Mesenteric fat pad (tissue), 1 donor: ENCODE measurements at places on chromosomes 16 and 17. TPM values are rescaled to one million over a fixed set of nuclear protein-coding genes. Genes with fewer than 3 reads are reported as not detected.

- no peak for DNase-seq
Measured at GRCh38 chr17:52134641-52135040, 23.9 kb downstream of the CA10 start.

- no peak for DNase-seq
Measured at GRCh38 chr17:13981881-13982280, 87.4 kb upstream of the COX10 start.

DNA sequence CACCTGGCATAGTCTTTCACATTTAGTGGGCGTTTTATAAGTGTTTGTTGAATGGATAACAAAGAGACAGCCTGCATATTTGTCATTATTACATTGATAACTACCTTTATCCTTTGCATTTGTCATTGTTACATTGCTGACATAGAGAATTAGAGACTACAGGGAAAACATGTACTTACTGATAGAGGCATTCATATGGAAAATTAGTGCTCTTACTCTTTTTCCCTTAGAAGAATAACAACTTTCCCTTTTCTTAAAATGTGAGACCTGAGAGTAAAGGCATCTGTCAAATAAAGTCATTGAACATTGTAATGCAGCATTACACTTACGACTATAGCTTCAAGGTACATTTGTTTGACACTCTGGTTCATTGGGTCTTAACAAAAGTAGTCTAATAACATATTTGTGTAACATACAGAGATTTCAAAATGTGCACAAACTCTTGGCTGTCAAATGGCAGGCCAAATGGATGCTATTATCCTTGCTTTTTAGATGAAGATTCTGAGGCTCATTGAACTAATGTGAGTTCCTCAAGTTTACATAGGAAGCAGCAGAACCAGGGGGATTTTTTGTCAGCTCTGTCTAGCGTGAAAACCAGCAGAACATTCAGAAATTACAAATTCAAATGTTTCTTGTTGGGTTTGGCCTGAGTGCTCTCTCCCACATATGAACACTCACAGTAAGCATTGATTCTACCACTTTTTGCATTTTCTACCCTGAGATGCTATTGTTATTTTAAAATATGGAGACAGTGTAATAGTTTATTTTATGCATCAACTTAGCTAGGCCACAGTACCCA, 28.5 kb downstream of the SMIM36 start:
- DNase-seq, result no peak

The BRICD5 gene
- total RNA-seq, result 2.9 TPM

The EVPLL gene
- total RNA-seq, result 0.22 TPM

The C17orf107 gene
- total RNA-seq, result 3.0 TPM
